ENCODE measurements at places on chromosomes 4 and X.

DNA sequence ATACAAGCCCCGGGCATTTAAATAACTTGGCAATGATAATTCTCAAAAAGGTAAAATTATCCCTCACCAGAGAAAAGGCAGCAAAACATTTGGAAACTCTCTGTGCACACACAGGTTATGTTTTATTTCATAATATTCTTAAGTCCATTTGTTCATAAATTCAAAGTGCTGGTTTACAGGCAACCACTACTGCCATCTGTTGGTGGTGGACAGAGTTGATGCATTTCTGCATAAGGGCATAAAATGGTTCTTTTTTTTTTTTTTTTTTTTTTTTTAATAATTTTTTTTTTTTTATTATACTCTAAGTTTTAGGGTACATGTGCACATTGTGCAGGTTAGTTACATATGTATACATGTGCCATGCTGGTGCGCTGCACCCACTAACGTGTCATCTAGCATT lies 31.5 kb upstream of the IL21 start:
- no peaks in the 10 kb centered on the region for H3K4me1 ChIP-seq
- H3K27ac ChIP-seq, result no peak overlapping the region
- H3K36me3 ChIP-seq, result no peaks in the 10 kb centered on the region
- DNase-seq, result no peak

- DNase-seq, result no peak
- H3K4me1 ChIP-seq, result no peaks in the 10 kb centered on the region
- H3K27me3 ChIP-seq, result peaks cover 12% of the 10 kb centered on the region
- no peak overlapping the region for H3K4me3 ChIP-seq
These were observed 253.8 kb upstream of the KCNIP4 start for GRCh38 chr4:22202246-22202974.

GRCh38 chr4:153393397-153393796 lies 48.9 kb downstream of the MND1 start:
- no peaks in the 10 kb centered on the region for H3K36me3 ChIP-seq
- no peaks in the 10 kb centered on the region for H3K27me3 ChIP-seq
- H3K4me3 ChIP-seq, result no peak overlapping the region
- H3K27ac ChIP-seq, result peak overlapping the region; percentile 90
- DNase-seq, result no peak

GRCh38 chr4:5988086-5988845 lies 30.0 kb downstream of the C4orf50 start:
- H3K27ac ChIP-seq, result no peak overlapping the region
- H3K36me3 ChIP-seq, result peaks cover 6% of the 10 kb centered on the region
- no peak overlapping the region for H3K4me3 ChIP-seq
- peaks cover 42% of the 10 kb centered on the region for H3K27me3 ChIP-seq
- no peaks in the 10 kb centered on the region for H3K4me1 ChIP-seq

GRCh38 chr4:23970201-23970850 lies 80.5 kb upstream of the PPARGC1A start:
- H3K27ac ChIP-seq, result no peak overlapping the region
- H3K4me3 ChIP-seq, result no peak overlapping the region
- DNase-seq, result no peak
- no peaks in the 10 kb centered on the region for H3K27me3 ChIP-seq
- H3K36me3 ChIP-seq, result no peaks in the 10 kb centered on the region

GRCh38 chr4:25098964-25099891 lies 61.0 kb downstream of the SEPSECS start:
- peaks cover 15% of the 10 kb centered on the region for H3K4me1 ChIP-seq
- DNase-seq, result no peak
- no peaks in the 10 kb centered on the region for H3K36me3 ChIP-seq
- H3K27ac ChIP-seq, result peak overlapping the region; percentile 65
- no peak overlapping the region for H3K4me3 ChIP-seq
- peaks cover 5% of the 10 kb centered on the region for H3K27me3 ChIP-seq

GRCh38 chr4:127214931-127215330 lies 417.8 kb upstream of the INTU start:
- no peak for DNase-seq
- peaks cover 85% of the 10 kb centered on the region for H3K4me1 ChIP-seq
- H3K27me3 ChIP-seq, result no peaks in the 10 kb centered on the region
- no peaks in the 10 kb centered on the region for H3K36me3 ChIP-seq
- no peak overlapping the region for H3K4me3 ChIP-seq

DNA sequence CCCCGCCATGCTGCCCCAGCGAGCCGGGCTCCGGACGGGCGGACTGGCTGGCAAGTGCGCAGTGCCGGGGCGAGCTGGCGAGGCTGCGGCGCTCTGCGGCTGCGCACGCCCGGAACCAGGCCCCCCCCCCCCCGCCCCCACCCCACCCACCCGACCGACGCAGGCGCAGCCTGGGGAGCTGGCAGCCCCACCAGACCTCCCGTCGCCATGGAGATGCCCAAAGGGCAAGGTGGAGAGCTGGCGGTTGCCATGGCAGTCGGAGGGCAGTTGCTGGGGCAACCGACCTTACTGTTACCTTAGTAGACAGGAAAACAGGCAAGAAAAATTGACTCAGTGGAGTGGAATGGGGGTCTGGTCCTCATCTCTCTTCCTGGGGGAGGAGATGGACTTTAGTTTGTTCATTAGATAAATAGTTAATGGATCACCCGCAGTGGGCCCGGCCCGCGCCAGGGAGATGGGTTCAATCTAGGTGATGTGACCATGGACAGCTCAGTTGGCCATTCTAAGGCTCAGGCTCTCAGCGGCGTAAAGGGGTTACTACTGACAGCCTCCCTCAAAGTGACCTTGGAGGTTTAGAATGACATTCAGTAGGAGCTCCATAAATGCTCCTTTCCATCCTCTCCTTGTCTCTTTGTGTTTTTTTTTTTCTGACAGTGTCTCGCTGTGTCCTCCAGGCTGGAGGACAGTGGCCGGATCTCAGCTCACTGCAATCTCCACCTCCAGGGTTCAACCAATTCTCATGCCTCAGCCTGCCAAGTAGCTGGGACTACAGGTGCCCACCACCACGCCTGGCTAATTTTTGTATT lies at the start of gene PCSK1N:
Gene PCSK1N, minus strand, starts transcription at position 87 of the 806 bp plus-strand sequence. Its CDS starts 78 bp downstream, at position 9.
- H3K27me3 ChIP-seq, result peaks cover 2% of the 10 kb centered on the region
- peak within 1 kb of the TSS; percentile 59 for H3K27ac ChIP-seq
- H3K36me3 ChIP-seq, result no peaks in the 10 kb centered on the region
- peak within 1 kb of the TSS; percentile 81 for H3K4me3 ChIP-seq
- DNase-seq, result no peak
- H3K4me1 ChIP-seq, result peaks cover 17% of the 10 kb centered on the region

DNA sequence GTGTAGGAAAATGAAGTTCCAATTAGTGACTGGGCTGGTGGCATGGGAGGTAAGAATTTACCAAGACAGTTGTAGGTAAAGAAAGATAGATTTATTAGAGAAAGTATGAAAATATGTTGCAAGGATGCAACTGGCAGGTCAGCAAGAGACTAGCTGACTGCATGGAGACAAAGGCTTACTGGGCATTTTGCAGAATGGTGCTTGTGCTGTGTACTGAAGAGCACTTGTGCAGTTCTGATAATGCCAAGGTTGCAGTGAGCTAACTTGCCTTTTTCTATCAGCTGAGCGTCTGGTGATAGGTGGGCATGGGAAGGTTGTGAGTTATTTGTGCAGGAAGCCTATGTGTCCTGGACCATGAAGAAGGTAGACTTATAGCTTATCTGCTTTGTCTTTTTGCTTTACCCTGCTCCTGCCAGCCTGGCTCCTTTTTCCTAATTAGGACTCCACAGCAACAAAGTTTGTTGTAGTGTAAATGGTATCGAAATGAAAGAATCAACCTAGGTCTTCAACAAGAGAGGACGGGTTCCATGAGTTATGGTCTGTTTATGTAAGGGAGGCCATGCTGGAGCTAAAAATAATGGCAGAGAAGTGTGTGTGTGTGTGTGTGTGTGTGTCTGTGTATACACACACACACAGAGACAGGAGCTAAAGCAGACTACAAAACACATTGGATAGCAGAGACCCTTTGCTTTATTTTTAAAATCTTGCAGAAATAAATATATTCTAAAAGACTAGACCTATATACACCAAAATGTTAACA lies 15.0 kb downstream of the BST1 start:
- H3K4me3 ChIP-seq, result no peak overlapping the region
- H3K27ac ChIP-seq, result peak overlapping the region; percentile 62
- H3K4me1 ChIP-seq, result peaks cover 43% of the 10 kb centered on the region

DNA sequence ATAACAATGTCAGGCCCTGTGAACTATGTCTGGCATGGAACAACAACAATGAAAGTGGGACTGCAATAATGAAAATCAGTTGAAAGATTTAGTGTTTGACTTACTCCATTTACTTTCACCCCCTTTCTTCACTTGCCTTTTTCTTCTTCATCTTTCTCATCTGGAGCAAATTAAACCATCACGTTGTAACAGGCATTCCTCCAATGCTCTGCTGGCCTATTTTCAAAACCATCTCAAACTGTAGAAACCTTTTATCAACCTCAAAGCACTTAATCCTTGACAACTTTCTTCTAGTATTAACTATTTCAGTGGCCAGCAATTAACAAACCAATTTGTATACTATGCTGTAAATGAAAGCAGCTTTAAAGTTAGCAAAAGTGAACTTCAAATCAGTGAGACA lies 8.3 kb downstream of the KLHL13 start:
- no peaks in the 10 kb centered on the region for H3K27me3 ChIP-seq
- DNase-seq, result no peak
- no peak overlapping the region for H3K4me3 ChIP-seq
- H3K36me3 ChIP-seq, result no peaks in the 10 kb centered on the region
- no peak overlapping the region for H3K27ac ChIP-seq
- no peaks in the 10 kb centered on the region for H3K4me1 ChIP-seq

DNA sequence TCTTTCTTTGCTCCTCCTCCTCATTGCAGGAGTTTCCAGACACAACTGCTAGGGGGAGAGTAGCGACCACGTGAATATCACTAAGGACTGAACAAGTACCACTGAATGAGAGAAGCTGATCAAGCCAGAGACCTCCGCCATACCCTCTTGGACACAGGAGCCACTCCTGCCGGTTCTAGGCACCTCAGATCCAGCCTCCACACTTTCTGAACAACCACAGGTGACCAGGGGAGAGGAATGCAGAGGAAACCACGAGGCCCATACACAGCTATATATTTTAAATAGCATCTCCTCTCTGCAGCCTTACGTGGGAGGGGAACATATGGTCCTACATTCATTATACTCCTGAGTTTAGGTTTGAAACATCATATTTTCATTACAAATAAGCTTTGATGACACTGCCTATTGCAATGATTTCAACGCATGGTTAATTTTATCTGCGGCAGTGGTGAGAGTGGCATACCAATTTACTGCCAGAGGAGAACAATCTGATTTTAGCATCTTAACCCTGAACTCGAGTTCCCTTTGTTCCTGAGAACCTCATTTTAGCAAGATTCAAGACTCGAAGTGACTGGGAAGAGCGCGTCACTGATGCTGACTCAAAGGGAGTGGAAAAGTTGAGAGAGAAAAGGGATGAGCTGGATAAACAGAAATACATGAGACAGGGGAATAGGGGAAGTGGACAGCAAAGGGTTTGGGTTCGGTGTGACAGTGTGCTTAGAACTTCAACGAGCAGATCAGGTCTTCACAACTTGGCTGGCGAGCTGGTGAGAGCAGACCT lies 231.7 kb upstream of the PPARGC1A start:
- H3K36me3 ChIP-seq, result no peaks in the 10 kb centered on the region
- H3K27me3 ChIP-seq, result no peaks in the 10 kb centered on the region
- no peak overlapping the region for H3K27ac ChIP-seq
- no peak for DNase-seq
- no peak overlapping the region for H3K4me3 ChIP-seq
- peaks cover 3% of the 10 kb centered on the region for H3K4me1 ChIP-seq

DNA sequence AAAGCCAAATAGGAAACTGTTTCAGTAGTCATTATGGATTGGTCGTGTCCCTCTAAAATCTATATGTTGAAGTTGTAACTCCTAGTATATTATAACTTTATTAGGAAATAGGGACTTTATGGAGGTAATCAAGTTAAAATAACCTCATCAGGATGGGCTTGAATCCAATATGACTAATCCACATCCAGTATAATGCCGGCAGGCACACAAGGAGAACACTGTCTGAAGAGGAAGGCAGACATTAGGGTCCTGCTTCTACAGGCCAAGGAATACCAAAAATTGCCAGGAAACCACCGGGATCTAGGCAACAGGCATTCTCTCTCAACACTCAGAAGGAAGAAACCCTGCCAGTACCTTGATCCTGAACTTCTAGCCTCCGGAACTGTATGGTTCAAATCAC lies 130.3 kb downstream of the ATP10D start:
- peaks cover 11% of the 10 kb centered on the region for H3K36me3 ChIP-seq
- no peak for DNase-seq
- H3K4me3 ChIP-seq, result no peak overlapping the region
- H3K27me3 ChIP-seq, result no peaks in the 10 kb centered on the region
- H3K4me1 ChIP-seq, result peaks cover 12% of the 10 kb centered on the region

DNA sequence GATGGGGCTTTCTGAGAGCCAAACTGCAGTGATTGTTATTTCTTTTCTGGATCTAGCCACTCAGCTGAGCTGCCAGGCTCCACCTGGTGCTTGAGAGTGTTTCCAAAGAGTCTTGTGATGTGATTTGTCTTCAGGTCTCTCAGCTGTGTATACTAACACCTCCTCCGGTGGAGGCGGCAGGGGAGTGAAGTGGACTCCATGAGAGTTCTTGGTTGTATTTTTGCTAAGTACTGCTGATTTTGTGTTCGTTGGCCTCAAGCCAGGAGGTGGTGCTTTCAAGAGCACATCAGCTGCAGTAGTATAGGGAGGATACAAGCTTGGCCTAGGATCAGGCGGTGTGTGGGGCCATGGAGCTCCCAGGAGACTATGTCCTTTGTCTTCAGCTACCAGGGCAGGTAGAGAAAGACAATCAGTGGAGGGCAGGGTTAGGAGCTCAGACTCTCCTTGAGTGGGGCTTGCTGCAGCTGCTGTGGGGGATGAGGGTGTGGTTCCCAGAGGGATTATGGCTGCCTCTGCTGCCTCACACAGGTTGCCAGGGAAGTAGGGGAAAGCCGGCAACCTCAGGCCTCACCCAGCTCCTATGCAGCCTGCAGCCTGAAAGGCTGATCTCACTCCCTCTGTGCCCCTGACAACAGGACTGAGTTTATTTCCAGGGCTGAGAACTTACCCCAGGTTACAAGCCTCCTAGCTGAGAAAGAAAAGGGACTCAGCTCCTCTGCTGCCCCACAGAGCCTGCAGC lies 62.4 kb downstream of the NPFFR2 start:
- peaks cover 9% of the 10 kb centered on the region for H3K27me3 ChIP-seq
- no peak for DNase-seq
- no peaks in the 10 kb centered on the region for H3K36me3 ChIP-seq
- no peaks in the 10 kb centered on the region for H3K4me1 ChIP-seq

GRCh38 chr4:7506119-7506518 lies 71.4 kb upstream of the PSAPL1 start:
- no peak for DNase-seq
- peaks cover 44% of the 10 kb centered on the region for H3K27me3 ChIP-seq
- no peak overlapping the region for H3K4me3 ChIP-seq

DNA sequence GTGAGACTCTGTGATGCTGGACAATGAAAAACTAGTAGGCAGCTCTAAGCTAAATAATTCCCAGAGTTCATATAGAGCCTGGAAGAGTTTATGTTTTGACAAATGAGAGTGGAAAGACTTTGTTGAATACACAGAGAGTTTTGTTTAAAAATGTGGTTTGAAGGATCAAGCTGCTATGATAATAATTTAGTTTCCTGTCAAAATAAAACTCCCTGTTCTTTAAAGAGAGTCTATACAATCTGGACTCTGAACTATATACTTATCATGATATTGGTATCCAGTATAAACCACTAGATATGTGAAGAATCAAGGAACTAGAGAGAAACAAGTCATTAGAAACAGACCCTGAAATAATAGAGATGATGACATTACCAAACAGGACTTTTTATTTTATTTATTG lies 158.6 kb downstream of the C4orf33 start:
- H3K27ac ChIP-seq, result peak overlapping the region; percentile 1
- peaks cover 4% of the 10 kb centered on the region for H3K27me3 ChIP-seq
- no peak overlapping the region for H3K4me3 ChIP-seq
- DNase-seq, result no peak
- peaks cover 11% of the 10 kb centered on the region for H3K4me1 ChIP-seq

All from chondrocyte (in vitro differentiated cells).